ENCODE measurements at places on chromosomes 2 and 18.
A peak's percentile ranks its signal among the peaks of the same experiment; 100 is the strongest.

GRCh38 chr2:83340424-83340823, 1118.7 kb downstream of the SUCLG1 start:
- DNase-seq, result no peak

DNA sequence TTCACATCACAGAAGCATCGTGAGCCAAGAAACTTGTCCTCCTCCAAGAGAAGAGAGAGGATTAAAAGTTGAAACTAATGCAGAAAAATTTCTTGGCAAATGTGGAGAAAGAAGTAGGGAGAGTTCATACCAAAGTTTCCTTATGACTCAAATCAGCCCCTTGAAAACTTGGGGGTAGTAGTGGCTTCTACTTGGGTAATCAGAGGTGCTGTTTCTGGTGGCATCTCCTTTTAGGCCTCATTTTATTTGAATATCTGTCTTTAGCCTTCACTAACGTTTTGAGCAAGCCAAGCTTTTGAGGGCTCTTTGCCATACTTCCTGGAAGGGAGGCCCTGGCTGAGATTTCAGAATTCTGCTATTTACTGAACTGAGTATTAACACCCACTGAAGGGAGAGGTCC, 515.3 kb upstream of the MEX3C start:
- no peak for DNase-seq

GRCh38 chr18:34600158-34600557, 109.9 kb upstream of the DTNA start:
- DNase-seq, result no peak

- peak; percentile 31 for DNase-seq
These were observed 25.7 kb downstream of the FANCL start for GRCh38 chr2:58215429-58215828.

DNA sequence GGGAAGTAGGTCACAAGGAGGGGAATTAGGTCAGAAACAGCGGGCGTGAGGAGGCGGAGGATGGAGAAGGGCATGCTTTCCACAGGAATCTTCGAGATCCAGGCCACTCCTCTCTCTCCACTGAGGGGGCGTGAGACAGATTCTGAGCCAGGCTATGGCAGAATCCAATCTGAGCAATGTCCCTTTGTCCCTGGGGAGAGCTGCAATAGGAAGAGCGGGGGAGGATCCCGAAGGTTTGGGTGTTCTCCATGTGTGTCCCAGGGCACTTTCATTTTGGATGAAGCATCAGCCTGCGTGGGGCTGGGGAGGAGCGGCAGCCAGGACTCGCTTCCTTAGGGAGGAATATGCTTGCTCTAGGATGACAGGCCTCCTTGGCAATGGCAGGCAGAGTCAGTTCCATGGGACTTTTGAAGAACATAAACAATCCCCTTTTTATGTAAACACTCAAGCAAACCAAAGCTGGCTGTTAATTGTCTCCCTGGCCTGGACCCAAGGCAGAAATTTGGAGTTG, 84.0 kb downstream of the LIPG start:
- peak; percentile 27 for DNase-seq

- no peak for DNase-seq
These were observed 65.2 kb upstream of the ST8SIA5 start for GRCh38 chr18:46821856-46822711.

DNA sequence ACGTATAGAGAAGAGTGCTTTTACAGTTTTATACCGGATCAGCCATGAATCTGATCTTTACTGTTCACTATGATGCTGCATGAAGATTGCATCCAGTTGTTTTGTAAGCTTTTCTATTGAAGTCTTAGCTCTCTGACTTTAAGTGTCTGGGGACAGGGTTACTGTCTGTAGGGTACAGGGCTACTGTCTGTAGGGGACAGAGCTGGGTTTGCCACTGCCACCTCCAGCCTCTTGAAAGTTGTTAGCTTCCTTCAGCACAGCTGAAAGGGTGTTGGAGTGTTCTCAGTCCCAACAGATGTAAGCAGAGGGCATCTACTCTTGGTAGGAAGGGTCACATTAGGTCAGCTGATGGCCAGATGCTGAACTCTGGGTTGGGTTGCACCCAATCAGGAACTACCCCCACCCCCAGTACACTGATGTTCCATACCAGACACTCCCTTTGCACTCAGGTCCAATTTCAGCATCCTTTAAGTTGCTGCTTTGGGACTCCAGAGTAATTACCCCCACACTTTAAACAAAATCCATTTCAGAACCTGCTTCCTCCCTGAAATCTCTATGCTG, 58.0 kb downstream of the MYL12B start:
- no peak for DNase-seq

GRCh38 chr18:24300703-24301102, 96.9 kb downstream of the OSBPL1A start:
- no peak for DNase-seq

GRCh38 chr18:10928772-10929373, 220.5 kb downstream of the PIEZO2 start:
- DNase-seq, result no peak

DNA sequence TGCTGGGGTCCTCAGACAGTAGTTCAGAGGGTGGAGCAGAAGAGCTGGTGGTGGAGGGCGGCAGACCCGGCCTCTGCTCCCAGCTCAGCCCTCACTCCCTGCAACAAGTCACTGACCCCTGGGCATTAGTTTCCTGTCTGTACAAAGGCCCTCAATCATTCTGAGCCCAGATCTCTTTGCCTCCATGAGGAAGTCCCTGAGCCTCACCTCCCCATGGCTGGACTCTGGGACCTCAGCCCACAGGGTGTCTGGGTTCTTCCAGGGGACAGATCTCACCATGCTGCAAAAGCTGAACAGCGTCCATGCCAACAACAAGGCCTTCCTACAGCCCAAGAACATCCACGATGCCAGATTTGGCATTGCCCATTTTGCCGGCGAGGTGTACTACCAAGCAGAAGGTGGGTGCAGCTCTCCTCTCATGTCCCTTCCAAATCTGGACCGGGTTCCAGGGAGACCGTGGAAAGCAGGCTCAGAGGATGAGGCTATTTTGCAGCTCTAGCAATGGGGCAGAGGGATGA, 49.1 kb downstream of the MYO7B start:
- no peak for DNase-seq

DNA sequence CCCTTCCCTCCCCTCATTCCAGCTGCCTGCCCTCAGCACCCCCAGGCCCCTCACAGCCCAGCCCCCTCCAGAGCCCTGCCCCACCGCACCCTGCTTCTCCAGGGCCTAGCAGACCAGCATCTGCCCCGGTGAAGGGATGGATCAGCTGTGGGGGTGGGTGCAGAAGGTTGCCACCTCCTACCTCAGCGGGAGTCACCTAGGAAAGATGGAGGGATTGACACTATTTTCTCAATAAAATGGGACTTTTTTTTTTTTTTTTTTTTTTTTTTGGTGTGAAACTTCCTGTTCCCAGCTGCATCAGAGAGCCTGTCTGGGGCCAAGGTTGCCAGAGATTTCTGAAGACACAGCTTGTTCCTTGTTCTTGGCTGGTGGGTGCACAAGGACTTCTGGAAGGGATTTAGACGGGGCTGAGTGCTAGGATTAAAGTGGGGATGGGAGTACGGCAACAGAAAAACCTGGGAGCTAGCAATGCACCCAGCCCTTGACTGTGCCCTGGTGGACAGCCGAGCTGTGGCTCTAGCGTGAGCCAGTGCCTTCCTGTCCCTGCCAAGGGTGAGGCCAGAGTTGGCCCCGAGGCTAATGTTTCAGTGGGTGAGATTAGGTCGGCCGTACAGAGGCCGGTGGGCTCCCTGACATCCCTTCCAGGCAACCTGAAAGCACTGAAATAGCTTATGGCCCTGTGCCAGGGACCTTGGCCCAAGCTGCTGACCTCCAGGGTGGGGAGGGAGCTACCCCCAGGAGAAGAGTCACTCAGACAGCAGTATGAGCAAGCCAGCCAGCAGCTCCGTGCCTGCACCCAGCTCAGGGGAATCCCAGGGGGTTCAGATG, 4.6 kb downstream of the B3GNT7 start:
- peak; percentile 78 for DNase-seq

- no peak for DNase-seq
These were observed 117.4 kb downstream of the EML6 start for GRCh38 chr2:54840559-54841468.

DNA sequence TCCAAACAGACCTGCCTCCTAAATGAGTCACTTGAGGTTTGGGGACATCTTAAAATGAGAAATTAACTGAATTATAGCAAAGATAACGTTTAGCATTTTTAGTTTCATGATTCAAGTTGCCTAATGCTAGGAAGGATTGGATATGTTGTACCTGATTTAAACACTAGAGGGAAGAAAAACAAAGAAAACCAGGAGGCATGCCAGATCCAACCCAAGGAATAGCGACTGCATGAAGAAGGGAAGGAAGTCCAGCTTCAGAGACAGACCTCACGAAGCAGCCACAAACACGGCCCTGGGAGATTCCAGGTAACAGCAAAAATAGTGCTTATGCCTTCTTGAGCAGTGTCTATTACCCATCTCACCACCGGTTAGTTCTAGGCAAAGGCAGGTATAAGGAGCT, 499.9 kb upstream of the SPHKAP start:
- DNase-seq, result peak; percentile 26

- DNase-seq, result no peak
These were observed 37.2 kb downstream of the MTERF4 start for GRCh38 chr2:241064802-241065354.

DNA sequence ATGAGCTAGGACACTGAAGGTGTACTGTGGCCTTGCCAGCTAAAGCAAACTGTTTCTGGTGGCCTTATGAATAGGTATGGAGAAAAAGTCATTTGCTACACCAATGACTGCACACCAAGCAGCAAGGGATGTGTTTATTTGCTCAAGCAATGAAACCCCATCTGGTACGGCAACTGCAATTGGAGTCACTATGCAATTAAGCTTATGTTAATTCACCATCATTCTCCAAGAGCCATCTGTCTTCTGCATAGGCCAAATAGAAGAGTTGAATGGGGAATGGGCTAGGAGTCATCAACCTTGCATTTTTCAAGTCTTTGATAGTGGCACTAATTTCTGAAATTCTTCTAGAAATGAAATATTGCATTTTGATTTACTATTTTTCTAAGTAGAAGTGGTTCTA, 372.0 kb downstream of the KCNJ3 start:
- DNase-seq, result no peak

DNA sequence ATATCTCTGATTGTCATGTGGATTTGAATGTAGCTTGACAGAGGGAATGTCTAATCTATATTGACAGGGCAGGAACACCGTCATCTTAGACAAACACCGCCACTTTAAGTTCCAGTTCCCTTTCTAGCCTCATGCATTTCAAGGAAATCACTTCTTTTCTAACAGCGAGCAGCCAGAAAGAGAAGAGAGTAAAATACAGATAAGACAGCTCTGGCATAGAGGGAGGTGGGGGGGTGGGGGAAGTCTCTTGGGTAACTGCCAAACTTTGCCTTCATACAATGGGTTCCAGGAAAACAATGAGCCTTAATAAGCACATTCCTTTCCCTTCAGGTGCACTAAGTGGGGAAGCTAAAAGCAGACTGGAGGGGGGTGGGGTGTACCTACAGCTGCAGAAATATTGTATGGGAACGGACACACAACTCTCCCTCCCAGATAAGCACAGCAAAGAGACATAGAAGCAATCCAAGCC, 37.2 kb downstream of the CASP10 start:
- peak; percentile 51 for DNase-seq

All from body of pancreas (tissue), 4 donors.